Activated gamma-delta T cell treated with anti-CD3 and anti-CD28 coated beads, Interleukin-2, amount 50 U/mL, for 16 hours (primary cell): ENCODE measurements at places on chromosomes 16 and 17.

- no peak for DNase-seq
Measured at GRCh38 chr16:54554581-54554980, 268.0 kb upstream of the IRX3 start.

DNA sequence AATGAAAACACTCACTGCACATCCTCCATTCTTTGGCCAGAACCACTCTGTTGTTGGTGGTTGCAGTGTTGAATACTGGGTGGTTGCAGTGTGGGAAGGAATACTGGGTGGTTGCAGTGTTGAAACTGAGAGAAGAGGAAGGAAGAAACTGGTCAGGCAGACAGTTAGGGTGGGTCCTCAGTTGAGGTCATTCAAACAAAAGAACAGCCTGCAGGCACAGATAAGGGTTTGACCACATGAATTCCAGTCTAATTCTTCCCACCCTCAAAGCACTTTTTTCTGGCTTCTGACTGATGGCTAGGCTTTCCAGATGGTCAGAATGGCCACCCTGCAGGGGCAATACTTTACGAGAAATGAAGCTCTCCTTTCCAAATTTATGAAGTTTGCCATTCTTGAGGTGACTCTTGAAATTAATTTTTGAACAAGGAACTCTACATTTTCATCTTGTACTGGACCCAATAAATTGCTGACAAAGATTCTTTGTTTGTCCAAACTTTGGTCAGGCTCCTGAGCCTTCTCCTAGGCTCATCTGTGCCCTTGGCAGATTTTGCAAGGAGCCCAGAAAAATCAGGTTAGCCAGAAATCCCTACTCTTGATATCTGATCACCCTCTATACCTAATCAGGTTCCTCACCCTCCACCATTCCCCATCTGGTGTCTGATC, 596.6 kb upstream of the CDH5 start:
- no peak for DNase-seq

DNA sequence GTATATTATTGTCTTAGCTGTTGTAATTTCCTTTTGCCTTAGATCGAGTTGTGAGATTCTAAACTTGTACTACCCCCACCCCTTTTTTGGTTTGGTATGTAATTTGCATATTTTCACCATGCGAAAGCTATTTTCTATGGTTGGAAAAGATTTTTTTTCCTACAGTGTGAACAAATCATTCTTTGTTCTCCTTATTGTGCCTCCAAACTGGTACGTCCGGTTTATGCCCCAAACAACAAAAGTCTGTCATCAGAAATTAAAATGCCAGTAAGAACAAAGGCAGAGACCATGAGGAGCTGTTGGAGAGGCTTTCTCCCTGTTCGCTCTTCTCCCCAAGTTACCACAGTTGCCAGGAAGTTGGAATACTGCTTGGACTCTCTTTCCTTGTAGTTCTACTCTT, 66.1 kb downstream of the BCAS3 start:
- DNase-seq, result no peak

- no peak for DNase-seq
Measured at GRCh38 chr17:73157521-73157890, 7.3 kb upstream of the SSTR2 start.

- DNase-seq, result no peak
Measured at GRCh38 chr17:2560658-2561057, 32.8 kb upstream of the PAFAH1B1 start.

- no peak for DNase-seq
Measured at GRCh38 chr16:88730632-88731607, 24.6 kb downstream of the CTU2 start.

DNA sequence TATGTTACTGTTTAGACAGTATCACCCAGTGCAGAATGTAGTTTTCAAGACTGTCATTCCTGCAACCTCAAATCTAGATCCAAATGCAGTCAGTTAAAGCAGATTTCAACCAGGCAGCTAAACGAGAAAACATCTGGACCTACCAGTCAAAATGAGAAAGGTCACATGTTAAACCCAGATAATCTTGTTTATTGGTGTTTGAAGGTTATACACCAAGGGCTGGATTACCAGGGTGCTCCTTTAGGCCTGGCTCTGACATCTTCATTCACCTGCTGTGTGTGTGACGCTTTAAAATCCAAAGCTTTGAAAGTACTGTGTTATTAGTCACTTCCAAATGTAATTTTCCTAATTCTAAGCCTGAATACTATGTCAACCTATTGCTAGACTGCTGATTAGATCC, 54.9 kb downstream of the IKZF3 start:
- no peak for DNase-seq

DNA sequence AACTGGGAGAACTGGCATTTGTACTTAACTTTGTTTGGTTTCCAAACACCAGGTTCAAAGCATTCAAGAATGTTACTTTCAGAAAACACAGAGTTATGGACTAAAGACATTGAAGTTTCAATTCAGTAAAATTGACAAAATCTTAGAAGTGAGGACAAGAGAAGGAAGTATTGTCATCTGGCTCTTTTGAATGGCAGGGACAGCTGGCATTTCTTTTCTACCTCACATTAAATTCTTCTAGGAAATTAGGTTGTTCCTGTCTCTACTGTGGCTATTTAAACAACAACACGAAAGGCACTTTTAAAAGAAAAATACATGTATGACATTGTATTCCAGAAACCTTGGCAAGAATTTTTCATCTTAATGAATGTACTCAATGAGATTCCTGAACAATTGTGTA, 600.0 kb upstream of the CA10 start:
- DNase-seq, result no peak

GRCh38 chr17:73072219-73072962, 20.1 kb downstream of the SLC39A11 start:
- no peak for DNase-seq

- no peak for DNase-seq
Measured at GRCh38 chr16:82598771-82599170, 28.0 kb upstream of the CDH13 start.

GRCh38 chr16:3800477-3801270, 79.8 kb downstream of the CREBBP start:
- DNase-seq, result no peak

DNA sequence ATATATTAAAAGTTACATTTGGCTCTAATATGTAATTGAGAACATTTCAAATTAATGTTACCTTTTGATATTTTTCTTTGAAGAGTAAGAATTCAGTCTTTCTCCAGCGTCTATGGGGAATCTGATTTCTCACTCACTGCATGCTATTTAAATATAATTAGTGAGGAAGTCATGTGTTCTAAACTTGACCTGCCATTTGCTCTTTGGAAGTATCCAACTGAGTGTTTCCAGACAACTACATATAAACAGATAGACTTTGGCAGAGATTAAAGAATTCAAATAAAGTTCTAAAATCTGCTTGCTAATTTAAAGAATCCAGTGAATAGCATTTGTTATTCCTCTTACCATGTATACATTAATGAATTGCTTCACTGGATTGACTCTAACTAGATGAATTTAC, 23.5 kb downstream of the OMG start:
- DNase-seq, result no peak

DNA sequence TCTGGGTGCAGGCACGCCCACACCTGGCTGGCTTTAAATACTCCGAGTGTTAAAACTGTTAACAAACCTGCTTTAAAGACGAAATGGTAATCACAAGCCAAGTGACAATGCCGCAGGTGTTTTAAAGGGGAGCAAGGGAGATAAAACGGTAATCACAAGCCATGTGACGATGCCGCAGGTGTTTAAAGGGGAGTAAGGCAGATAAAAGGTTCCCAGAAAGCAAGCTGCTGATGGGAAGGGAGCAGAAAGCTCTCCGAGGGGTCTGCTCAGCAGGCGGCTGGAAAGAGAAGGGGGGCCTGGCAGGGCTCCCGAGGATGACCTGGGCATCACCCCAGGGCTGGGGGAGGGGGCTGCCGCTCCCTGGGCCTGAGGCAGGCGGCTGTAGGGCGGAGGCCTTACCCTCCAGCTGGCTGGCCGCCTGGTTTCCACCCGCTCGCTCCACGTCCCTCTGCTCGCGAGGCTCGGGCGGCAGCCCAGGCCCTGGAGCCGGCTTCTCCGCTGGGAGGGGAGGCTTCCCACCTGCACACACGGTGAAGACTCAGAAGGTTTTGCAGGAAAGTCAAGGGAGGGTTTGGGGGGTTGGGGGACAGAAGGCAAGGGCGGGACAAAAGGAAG, 12.1 kb downstream of the NDUFAF8 start:
- DNase-seq, result no peak

DNA sequence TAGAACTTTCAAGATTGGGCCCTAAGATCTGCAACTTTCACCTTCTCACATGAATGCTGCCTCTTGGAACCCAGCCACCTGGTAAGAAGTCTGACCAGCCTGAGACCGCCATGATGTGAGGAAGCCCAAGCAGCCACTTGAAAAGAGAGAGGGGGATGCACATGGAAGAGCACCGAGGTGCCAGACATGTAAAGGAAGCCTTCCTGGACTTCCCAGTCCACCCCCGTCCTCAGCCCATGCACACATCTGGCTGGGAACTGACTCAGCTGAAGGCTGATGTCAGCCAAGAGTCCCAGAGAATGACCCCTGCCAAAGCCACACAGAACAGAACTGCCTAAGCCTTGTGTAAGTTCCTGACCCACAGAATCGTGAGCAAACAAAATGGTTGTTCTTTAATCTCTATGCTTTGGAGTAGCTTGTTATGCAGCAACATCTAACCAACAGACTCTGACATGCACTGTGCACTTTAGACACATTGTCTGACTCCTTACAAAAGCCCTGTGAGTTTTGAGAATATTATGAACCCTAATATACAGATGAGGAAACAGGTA, 86.7 kb downstream of the RMI2 start:
- no peak for DNase-seq

DNA sequence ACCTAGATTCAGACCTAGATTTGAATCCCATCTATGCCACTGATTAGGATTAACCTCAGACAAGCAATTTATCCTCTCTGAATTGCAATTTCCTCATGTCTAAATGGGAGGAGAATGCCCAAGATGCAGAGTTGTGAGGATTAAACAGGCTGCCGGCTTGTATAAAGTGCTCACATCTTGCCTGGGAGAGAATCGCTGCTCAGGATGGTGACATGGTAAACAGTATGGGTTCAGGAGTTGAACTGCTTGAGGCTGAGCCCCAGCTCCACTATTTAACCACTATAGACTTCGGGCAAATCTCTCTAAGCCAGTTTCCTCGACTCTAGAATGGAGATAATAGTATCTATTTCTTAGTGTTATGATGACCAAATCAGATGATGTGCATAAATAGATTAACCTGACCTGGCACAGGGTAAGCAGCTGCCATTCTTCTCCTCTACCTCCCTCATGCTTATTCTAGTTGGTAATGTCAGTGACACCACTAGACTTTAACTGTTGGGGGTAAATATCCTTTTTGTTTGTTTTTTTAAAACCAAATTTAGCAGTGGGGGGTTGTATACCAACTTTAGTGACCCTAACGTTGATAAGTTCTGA, 732 bp upstream of the RPL27 start:
- no peak for DNase-seq

- DNase-seq, result no peak
Measured at GRCh38 chr17:12671906-12672305, 6.2 kb downstream of the MYOCD start.

DNA sequence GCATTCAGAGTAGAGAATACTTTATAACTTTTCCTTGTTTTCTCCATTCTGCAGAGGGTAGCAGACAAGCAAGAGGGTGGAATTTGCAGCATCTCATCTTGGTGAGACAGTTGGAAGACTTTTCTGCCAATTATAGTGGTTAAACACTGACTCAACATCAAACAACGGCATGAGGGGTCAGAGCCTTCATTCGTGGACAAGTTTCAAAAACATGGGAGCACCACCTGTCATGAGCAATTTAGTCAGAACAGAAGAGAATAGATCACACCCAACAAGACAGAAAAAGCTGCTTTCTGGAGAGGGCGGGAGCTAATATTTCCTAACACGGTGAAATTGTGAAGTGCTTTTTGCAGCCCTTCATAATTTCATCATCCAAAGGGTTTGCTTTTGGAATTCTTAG, 17.9 kb upstream of the ZNF652 start:
- DNase-seq, result no peak

- DNase-seq, result no peak
Measured at GRCh38 chr17:45771271-45771959, 12.7 kb upstream of the CRHR1 start.

GRCh38 chr16:31382485-31383161, 10.5 kb upstream of the ITGAD start:
- DNase-seq, result peak; percentile 55

GRCh38 chr16:81696961-81697615, 82.0 kb upstream of the PLCG2 start:
- peak; percentile 16 for DNase-seq

GRCh38 chr16:88773812-88774291, 11.2 kb downstream of the PIEZO1 start:
- DNase-seq, result no peak

DNA sequence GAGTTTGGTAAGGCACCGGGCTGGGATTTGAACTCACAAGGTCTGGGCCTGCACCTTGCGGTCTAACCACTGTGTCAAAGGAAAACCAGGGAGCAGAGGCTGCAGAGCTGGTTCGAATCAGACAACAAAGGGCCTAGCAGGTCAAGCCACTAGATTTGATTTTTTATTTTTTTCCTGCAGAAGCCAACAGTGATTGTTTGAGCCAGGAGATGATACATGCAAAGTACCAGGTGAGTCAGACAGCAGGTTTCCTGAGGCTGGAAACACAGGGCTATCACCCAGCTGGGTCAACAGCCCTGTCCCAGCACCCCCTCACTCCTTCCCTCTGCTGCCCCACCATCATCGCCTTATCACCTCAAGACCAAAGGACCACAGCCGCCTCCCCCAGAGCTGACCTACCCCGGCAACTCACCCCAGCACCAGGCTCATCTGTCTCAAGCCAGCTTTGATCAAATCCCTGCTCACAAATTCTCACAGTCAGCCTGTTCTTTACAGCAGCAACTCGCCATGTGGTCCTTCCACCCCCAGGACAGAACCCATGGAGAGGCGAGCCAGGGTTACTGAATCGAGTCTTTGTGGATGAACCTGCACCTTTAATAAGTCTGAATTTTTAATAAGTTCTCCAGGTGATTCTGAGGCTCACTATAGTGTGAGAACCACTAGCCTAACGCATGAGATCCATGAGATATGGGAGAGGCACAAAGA, 13.0 kb upstream of the KRT19 start:
- no peak for DNase-seq

- no peak for DNase-seq
Measured at GRCh38 chr17:47864791-47865216, 13.8 kb upstream of the SP6 start.

GRCh38 chr17:78576389-78577112, 645 bp downstream of the DNAH17 start:
- DNase-seq, result no peak

DNA sequence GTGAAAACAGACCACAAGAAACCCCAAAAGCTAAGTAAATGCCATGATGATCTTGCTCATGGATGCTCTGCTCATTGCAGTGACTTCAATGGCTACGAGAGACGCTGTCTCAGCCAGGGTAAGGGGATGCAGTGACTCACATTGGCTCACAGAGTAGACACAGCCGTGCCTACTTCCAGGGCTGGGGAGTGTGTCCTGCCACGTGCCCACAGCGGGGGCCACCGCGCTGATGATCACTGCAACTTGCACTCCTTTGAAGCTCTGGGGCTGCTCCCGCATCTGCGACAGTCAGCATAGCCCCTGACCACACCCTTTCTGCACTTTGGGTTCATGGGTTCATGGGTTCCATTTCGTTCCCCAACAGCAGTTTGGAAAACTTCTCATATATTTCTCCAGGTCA, 231.4 kb upstream of the RPL38 start:
- DNase-seq, result no peak

GRCh38 chr16:85201574-85201973, 89.3 kb upstream of the CIBAR2 start:
- DNase-seq, result no peak

- no peak for DNase-seq
Measured at GRCh38 chr16:73289232-73289631, 241.3 kb upstream of the ZFHX3 start.
